Mucosa of descending colon (tissue), 3 donors: ENCODE measurements at places on chromosomes 1 and 21.

- DNase-seq: no peak
Measured at GRCh38 chr1:8411803-8412182, 93.9 kb downstream of the SLC45A1 start.

DNA sequence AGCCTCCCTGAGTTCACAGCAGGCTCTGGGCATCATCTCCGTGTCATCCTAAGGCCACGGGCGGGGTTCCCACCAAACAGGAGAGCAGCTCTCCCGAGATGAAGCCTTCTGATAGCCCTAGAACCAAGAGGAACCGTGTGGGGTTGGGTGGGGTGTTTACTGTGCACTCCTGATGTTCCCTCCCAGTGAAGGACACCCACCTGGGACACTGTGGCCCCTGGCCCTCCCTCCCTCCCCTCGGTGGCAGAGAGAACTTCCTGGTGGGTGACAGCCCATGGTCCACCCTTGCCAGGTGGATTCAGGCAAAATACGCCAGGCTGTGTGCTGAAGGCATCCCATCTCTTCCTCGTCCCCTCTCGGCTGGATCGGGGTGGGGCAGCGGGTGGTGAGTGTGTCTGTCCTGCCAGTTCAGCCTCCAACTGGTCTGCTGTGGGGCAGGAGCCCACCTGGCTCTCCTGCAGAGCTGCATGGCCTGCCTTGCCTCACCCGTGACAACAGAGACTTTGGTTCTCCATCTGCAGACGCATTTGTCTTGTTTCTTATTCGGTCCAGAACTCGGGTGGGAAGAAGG, 15.6 kb upstream of the C1orf174 start:
- no peak for DNase-seq

DNA sequence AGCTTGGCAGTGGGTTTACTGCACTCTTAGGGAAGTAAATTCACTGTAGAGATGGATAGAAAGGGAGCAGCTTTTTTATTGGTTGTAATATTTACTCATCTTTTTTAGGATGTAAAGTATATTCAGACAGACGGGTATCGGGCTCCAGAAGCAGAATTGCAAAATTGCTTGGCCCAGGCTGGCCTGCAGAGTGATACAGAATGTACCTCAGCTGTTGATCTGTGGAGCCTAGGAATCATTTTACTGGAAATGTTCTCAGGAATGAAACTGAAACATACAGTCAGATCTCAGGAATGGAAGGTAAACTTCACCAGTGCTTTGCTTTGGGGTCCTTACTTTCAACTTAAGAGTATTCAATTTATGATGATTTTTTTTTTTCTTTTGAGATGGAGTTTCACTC, 3.2 kb downstream of the UHMK1 start:
- no peak for DNase-seq

GRCh38 chr1:81850031-81850430, 49.3 kb downstream of the ADGRL2 start:
- no peak for DNase-seq

GRCh38 chr1:35557118-35557610, at the start of gene KIAA0319L:
KIAA0319L (minus strand) TSS chr1:35557403; CDS start chr1:35554491, 2,912 bp downstream.
- peak; percentile 92 for DNase-seq

- DNase-seq: no peak
Measured at GRCh38 chr1:91591175-91591974, 90.7 kb downstream of the CDC7 start.

GRCh38 chr1:10836726-10837125, 40.3 kb upstream of the CASZ1 start:
- no peak for DNase-seq

DNA sequence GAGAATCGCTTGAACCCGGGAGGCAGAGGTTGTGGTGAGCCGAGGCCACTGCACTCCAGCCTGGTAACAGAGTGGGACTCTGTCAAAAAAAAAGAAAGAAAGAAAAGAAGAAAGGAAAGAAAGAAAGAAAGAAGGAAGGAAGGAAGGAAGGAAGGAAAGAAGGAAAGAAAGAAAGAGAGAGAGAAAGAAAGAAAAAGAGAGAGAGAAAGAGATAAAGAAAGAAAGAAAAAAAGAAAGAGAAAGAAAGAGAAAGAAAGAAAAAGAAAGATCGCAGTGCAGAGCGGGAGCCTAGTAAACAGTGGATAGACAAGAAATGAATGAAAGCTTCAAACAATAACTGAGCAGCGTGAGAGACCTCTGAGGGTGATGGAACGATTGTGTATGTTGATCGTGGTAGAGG, 20.6 kb upstream of the GRHL3 start:
- DNase-seq: no peak

DNA sequence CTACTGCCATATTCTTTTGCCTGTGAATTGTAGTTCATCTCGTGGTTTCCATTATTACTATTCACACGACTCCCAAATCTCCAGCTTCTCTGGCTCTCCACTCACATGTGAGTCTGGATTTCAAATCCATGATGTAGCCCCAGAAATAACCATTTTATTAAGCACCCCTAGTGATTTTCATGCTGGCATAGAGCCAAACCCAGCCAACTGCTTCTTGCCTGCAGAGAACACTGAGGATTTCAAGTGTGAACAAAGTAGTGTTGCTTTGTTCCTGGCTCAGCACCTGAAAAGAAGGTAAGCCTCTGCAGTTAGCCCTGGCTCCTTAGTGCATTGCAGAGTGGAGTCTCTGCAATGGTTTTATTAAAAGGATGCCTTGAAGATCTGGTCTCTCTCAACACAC, 25.9 kb downstream of the UTP25 start:
- no peak for DNase-seq

DNA sequence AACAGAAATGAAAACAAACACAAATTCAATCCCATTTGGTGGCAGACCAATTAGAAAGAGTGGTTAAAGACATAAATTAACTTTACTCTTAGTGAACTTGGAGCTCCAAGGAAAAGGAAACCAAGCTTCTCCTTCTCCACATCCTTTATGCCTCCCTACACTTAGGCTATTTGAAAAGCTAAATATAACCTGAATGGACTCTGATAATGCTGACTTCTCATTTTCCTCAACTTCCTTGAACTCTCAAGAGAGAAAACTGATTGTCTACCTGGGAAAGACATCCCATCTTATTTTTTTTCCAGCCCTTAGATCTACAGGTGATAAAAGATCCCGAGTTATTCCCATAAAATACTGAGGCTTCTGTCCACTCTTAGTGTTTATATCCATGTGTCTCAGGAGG, 178.4 kb upstream of the SPAG17 start:
- no peak for DNase-seq

- DNase-seq: no peak
Measured at GRCh38 chr1:229363723-229364122, 20.9 kb upstream of the CCSAP start.

DNA sequence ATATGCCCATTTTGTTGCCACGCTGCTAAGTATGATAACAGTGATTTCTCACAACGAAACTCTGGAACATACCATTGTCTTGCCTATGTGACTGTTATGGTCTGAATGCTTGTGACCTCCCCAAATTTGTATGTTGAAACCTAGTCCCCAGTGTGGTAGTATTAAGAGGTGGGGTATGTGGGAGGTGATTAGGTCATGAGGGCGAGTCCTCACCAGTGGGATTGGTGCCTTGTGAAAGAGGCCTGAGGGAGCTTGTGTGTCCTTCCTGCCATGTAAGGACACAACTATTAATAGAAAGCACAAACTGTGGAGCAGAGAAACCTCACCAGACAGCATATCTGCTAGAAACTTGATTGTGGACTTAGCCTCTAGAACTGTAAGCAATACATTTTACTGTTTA, 84.6 kb downstream of the SELENOF start:
- DNase-seq: no peak

- no peak for DNase-seq
Measured at GRCh38 chr1:165253818-165254254, 102.7 kb downstream of the LMX1A start.

DNA sequence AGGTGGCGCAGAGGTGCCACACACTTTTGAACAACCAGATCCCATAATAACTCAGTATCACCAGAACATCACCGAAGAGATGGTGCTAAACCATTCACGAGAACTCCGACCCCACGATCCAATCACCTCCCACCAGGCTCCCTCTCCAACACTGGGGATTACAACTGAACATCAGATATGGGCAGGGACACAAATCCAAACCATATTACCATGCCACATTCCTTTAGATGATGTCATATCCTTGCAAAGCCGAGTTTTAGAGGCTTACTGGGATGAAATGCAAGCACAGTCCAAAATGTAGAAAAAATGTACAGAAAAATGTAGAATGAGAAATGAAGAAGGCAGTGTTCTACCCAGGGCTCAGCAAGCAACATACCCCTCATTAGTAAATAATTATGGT, 64.7 kb downstream of the SGIP1 start:
- DNase-seq: no peak
